Activated CD8-positive, alpha-beta T cell treated with anti-CD3 and anti-CD28 coated beads, Interleukin-2, amount 10 ng/mL, durations not matched to agents 7 days and 5 days (primary cell): ENCODE measurements at places on chromosomes 5 and 9. TPM values are rescaled to one million over a fixed set of nuclear protein-coding genes. Genes with fewer than 3 reads are reported as not detected.

GRCh38 chr9:128940946-128941755, 6.3 kb downstream of the DOLK start:
- peaks cover 7% of the 10 kb centered on the region for H3K4me1 ChIP-seq
- no peak for DNase-seq
- H3K36me3 ChIP-seq = peaks cover 7% of the 10 kb centered on the region
- H3K27me3 ChIP-seq = no peaks in the 10 kb centered on the region
- no peak overlapping the region for H3K4me3 ChIP-seq

- no peaks in the 10 kb centered on the region for H3K27me3 ChIP-seq
- no peak overlapping the region for H3K27ac ChIP-seq
- no peak for DNase-seq
- no peak overlapping the region for H3K4me3 ChIP-seq
- no peaks in the 10 kb centered on the region for H3K4me1 ChIP-seq
Observed at GRCh38 chr5:109246841-109247592, 162.8 kb downstream of the PJA2 start.

GRCh38 chr5:43045236-43045635, 5.1 kb upstream of the ANXA2R start:
- H3K36me3 ChIP-seq = peaks cover 23% of the 10 kb centered on the region
- no peak overlapping the region for H3K27ac ChIP-seq
- H3K27me3 ChIP-seq = no peaks in the 10 kb centered on the region
- H3K4me1 ChIP-seq = peaks cover 43% of the 10 kb centered on the region
- no peak for DNase-seq

DNA sequence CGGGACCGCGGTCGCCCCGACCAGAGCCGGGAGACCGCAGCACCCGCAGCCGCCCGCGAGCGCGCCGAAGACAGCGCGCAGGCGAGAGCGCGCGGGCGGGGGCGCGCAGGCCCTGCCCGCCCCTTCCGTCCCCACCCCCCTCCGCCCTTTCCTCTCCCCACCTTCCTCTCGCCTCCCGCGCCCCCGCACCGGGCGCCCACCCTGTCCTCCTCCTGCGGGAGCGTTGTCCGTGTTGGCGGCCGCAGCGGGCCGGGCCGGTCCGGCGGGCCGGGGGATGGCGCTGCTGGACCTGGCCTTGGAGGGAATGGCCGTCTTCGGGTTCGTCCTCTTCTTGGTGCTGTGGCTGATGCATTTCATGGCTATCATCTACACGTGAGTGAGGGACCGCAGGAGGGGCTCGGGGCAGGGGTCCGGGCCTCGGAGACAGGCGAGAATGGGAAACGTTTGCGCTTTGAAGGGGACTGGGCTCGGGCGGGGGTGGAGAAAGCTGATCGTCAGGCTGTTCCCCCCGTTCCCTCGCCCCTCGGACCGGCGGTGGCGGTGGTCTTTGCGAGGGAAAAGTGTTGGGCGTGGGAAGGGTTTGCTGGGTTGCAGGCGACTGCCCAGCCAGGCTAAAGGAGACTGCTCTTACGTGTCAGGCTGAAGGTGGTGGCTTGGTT, 457 bp downstream of the UGCG start:
- H3K36me3 ChIP-seq = no peaks in the 10 kb centered on the region

DNA sequence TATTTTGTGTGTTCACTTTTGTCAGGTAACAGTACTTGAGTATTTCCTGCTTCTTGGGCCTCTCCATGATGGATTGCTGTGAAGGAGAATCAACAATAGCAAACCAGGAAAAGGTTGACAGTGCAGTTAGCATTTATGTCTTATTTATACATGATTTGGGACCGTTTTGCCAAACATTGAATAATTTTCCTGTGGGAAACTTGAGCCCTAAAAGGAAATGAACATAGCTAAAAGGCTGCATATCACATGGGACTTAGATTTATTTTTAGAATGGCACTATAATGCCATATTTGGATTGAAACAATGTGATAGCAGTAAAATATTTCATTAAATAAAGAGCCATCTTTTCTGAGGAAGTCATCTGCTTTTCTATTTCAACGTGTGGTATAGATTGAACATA, 15.3 kb downstream of the GPR21 start:
- DNase-seq = no peak
- no peak overlapping the region for H3K27ac ChIP-seq
- H3K4me3 ChIP-seq = no peak overlapping the region

- no peak for DNase-seq
- H3K4me3 ChIP-seq = no peak overlapping the region
- H3K27me3 ChIP-seq = no peaks in the 10 kb centered on the region
- peaks cover 32% of the 10 kb centered on the region for H3K36me3 ChIP-seq
- H3K4me1 ChIP-seq = peaks cover 37% of the 10 kb centered on the region
- H3K27ac ChIP-seq = no peak overlapping the region
Observed at GRCh38 chr5:172999372-172999973, 15.9 kb downstream of the ATP6V0E1 start.

ADAMTSL2 gene
- total RNA-seq = not detected

GPR150 gene
- total RNA-seq = 0.74 TPM

MELK gene
- total RNA-seq = 73.4 TPM
